ENCODE measurements at places on chromosomes 1 and 21. TPM values are rescaled to one million over a fixed set of nuclear protein-coding genes. Genes with fewer than 3 reads are reported as not detected.

DUSP23 gene
- total RNA-seq = 17.2 TPM

- H3K4me1 ChIP-seq = peaks cover 9% of the 10 kb centered on the region
- no peaks in the 10 kb centered on the region for H3K27me3 ChIP-seq
- H3K27ac ChIP-seq = no peak overlapping the region
- no peak for DNase-seq
Observed at GRCh38 chr1:214367841-214368240, 86.9 kb downstream of the SMYD2 start.

DNA sequence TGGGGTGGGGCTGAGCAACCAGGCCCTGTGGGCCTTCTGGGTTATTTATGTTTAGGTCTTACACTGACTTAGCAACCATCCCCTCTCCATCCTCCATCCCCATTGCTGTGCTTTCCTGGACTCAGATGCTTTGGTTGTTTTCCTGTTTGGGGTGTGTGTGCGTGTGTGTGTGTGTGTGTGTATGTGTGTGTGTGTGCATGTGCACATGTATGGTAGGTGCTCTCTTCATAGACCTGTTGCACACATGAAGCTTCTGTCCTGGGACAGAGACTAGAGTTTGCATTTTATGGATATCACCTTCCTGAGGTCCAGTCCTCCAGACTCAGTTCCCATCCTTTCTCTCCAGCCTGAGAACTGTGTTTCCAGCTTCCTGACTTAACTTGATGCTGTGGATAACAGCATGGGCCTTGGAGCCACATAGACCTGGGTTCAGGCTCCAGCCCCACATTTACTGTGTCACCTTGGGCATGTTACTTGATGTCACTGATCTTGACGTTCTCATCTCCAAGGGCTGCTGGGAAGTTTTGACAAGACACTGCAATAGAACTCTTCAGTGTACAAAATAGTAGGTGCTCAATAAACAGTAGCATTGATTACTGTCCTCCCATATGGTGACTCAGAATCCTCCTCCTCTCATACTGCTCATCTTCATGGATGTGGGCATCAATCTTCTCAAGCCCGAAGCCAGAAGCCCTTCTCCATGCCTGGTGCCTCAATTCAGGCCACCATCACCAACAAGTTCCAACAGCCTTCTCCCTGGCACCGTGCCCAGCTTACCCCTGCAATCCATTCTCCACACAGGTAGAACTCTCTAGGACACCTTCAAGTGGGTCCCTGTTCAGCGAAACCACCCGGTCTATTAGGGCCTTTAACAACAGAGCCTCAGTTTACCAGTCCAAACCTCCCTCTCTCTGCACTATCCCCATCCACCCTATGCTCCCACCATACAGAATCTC, 181.8 kb upstream of the EDN2 start:
- no peak overlapping the region for H3K27ac ChIP-seq
- peaks cover 2% of the 10 kb centered on the region for H3K4me1 ChIP-seq
- DNase-seq = no peak
- no peaks in the 10 kb centered on the region for H3K36me3 ChIP-seq

CYP4A22 gene
- not detected for total RNA-seq

- H3K4me1 ChIP-seq = no peaks in the 10 kb centered on the region
- no peaks in the 10 kb centered on the region for H3K36me3 ChIP-seq
- no peak overlapping the region for H3K27ac ChIP-seq
- DNase-seq = no peak
- no peak overlapping the region for H3K4me3 ChIP-seq
Observed at GRCh38 chr1:114314098-114314497, 160.4 kb upstream of the SYT6 start.
